Activated naive CD8-positive, alpha-beta T cell treated with anti-CD3 and anti-CD28 coated beads, Interleukin-2, amount 50 U/mL, for 24 hours (primary cell): ENCODE measurements at places on chromosomes 12 and 14.

DNA sequence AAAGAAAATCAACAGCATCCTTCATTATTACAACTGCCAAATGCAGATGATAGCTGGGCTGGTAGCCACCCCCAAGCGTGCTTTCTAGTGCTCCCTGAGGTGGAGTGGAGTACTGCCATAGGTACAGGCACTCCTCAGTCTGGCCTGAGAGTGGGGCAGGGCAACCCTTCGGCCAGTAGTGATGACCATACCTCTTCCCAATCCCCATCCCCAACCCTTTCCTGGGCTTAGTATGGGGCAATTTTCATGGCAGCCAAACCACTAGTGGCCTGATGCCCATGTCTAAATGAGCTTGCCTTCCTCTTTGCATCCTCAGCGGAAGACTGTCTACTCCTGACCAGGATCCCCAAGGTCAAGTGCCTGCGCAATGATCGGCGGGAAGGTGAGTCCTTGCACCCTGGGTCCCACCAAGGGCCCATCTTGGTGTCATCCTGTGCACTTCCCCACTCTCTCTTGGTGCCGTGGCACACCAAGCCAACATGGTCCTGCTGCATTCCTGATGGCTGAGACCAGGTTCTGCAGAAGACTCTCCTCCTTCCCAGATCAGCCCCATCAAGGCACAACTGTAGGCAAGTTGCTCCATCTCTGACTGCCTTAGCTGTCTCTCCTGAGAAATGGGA lies 65.8 kb downstream of the GALNT16 start:
- DNase-seq: no peak

DNA sequence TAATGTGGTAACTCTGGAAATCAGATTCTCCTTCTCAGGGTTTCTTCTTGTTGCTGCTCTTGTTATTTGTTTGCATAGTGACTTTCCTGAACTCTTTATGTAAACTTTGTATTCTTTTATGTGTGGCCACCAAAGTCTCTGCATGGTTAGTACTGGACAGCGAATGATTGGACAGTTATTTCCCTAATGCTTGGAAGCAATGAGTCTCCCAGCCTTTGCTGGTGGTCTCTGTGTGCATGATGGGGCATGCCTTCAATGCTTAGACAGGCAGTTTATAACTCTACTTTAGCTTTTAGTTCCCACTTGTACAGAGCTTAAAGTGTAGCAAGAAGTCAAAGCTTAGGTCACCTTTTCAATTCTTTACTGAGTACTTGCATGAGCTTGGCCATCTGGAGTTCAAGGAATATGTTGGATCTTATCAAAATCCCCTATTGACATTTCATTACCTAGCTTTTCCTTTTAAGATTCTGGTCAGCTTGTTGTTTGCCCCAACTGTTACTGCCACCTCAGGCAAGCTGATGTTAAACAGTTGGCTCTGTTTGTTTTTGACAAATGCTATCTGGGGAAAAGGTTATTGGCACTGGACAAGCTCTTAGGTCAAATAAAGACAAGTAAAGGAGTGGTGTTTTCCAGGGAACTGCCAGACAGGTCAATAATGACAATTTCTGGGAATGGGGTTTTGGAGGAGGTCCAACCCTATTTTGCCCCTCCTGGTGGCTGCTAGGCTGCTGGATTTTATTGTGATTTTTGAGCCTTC lies 12.3 kb downstream of the CCDC91 start:
- no peak for DNase-seq

- DNase-seq: no peak
Observed at GRCh38 chr12:84270470-84271140, 642.0 kb downstream of the SLC6A15 start.

GRCh38 chr12:123828120-123828519 lies 66.0 kb downstream of the DNAH10 start:
- DNase-seq: no peak

DNA sequence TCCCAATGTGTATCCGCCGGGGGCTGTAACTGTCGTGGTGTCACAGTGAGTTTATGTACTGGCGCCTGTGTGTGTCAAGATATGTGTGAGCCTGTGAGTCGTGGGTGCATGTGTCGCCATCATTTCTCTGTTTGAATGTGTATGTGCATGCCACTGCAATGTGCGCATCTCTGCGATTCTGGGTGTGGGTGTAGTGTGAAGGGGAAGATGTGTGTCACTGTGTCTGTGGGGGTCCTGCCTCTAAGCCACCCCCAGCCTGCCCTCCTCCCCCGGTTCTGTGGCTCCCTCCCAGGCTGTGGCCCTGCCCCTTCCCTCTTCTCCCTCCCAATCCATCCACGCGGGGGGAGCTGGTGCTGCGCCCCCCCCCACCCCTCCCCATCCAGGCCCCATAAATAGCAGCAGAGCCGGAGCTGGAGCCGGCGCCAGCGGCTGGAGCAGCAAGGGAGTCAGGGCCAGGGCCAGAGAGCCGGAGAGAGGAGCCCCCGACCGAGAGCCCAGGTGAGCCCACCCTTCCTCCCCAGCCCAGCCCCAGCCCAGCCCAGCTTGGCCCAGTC lies at the start of gene CPNE6:
Gene CPNE6 (plus strand): TSS at position 419 of the 554 bp plus-strand sequence. CDS start 1,375 bp downstream, outside the sequence.
- DNase-seq: peak; percentile 48

GRCh38 chr12:32517966-32518365 lies 118.6 kb downstream of the FGD4 start:
- DNase-seq: no peak

GRCh38 chr12:10779103-10779502 lies 23.3 kb downstream of the TAS2R7 start:
- no peak for DNase-seq

DNA sequence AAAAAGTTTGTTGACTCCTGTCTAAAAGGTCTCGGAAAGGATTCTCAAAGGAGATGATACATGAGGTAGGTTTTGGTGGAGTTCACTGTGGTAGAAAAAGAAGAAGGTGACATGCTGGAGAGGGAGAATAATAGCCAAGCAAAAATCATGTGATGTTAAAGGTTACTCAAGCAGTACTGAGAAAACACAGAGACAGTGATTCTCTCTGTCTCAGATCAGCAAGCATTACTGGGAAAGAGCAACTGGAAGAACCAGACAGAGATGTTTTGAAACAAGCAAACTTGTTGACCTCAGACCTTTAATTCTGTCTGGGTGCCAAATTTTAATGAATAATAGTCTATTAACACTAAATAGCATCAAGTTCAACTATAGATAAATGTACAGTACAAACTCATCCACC lies 183.5 kb upstream of the PLEKHG7 start:
- DNase-seq: no peak

GRCh38 chr14:55302367-55303124 lies 31.3 kb downstream of the FBXO34 start:
- no peak for DNase-seq

DNA sequence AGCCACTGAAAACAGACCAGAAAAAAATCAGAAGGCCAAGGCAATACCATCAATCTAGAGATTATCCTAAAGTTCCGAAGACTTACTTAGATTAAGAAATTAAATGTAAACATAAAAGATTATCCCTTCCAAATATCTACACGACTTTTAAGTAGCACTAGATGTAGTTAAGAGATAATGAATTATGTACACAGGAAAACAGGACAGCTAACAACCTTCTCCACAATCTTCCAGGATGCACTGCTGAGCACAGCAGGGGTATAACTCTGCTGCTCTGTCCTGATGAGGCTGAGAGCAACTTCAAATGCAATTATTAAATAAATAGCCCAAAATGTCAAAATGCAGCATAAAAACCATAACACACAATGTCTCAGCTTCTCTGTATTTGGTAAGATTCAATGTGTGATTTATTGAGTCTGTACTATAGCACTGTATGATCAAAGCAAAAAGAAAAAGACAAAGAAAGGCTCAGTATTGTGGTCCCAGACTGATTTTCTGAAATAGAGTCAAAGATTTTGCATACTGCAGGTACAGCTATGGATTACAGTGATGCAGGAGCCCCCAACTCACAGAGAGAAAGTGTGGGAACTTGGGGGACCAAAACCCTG lies 56.9 kb downstream of the TMTC1 start:
- DNase-seq: no peak

DNA sequence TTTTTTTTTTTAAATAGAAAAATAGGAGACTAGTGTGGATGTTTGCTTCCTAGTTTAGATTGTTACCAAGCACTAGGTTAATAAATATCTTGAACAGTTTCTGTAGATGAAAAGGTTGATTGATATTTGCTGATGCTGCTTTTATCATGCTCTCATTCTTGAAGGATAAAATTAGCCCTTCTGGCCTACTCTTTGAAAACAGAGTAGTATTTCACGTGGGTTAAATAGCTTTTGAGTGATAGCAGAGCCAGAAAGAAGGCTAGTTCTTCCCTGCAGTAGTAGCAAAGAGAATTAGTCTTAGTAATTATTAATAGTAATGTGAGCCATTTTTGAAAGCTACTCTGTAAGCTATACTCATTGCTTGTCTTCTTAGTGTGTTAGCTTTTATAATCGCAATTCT lies 5.2 kb downstream of the NEDD1 start:
- no peak for DNase-seq

GRCh38 chr14:54675236-54676128 lies 108.6 kb downstream of the SAMD4A start:
- no peak for DNase-seq

DNA sequence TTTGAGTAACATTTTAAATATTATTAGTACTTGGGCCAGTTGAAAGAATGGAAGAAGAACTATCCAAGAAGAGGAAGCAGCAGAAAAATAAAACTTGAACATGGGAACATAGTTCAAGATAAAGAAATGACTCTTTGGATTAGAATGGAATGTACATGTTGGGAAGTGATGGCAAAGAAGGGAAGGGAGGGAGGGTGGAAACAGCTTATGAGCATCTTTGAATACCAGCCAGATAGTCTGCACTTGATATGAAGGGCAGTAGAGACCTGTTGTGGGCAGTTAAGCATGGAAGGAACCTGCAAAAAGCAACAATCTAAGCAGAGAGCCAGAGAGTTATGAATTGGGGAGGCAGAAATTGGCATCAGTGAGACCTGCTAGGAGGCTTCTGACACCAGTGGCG lies 10.0 kb upstream of the IL22 start:
- DNase-seq: no peak

- DNase-seq: no peak
Observed at GRCh38 chr12:13745111-13745860, 236.1 kb downstream of the GRIN2B start.

GRCh38 chr12:82757059-82757458 lies 70.4 kb downstream of the TMTC2 start:
- DNase-seq: no peak

- peak; percentile 8 for DNase-seq
Observed at GRCh38 chr12:104177663-104178501, 37.7 kb upstream of the TXNRD1 start.

GRCh38 chr12:51635346-51635745 lies 44.3 kb downstream of the SCN8A start:
- no peak for DNase-seq

DNA sequence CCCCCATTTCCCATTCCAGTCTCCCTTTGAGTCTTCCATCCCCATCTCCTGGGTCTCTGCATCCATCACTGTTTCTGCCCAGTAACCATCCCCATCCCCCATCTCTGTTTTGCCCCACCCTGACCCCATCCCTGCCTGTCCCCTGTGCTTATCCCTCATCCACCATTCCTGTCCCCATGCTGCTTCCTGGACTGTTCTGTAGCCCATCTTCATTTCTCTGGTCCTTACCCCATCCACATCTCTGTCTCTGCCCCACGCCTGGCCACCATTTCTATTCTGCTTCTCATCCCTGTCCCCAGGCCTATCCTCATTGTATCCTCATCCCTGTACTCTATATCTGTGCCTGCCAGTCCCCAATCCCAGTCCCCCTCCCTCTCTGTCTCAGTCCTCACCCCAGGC lies 4.2 kb downstream of the NXPH4 start:
- DNase-seq: no peak

DNA sequence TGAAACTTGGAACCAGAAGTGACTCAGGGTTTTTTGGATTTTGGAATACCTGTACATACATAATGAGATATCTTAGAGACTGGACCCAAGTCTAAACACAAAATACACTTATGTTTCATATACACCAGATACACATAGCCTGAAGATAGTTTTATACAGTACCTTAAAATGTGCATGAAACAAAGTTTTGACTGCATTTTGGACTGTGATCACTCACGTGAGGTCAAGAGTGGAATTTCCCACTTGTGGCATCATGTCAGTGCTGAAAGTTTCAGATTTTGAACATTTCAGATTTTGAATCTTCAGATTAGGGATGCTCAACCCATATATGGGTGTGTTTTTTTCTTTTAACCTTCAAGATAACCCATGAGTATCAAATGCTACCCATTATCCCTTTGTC lies 6.6 kb downstream of the SBNO1 start:
- no peak for DNase-seq

DNA sequence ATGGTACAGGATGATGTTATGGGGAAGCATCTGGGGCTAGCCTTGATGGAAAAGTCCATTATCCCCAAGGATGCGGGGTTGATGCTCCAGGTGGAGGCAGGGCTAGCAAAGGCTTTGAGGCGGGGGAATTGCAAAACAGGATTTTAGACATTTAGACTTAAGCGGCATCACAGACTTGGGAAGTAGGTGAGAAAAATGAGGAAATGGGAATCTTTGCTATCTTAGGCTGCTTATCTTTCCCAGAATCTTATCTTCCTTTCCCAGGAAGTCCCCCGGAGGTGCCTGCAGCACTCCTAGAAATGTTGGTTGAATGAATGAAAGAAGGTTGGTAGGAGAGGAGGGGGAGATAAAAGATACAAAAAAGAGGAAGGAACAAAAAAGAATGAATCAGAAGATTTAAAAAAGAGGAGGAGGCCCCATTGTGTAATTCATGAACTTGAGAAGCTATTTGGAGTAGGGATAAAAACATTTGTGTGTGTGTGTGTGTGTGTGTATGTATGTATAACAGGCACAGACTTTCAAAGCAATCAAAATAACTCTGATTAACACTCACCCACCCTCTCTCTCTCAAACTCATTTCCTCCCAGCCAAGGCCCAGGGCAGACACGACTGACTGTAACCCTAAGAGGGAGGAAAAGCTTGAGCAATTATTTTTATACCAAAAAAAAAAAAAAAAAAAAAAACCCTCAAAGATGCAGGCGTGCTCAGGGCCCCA lies 62.5 kb upstream of the TBX3 start:
- DNase-seq: no peak

DNA sequence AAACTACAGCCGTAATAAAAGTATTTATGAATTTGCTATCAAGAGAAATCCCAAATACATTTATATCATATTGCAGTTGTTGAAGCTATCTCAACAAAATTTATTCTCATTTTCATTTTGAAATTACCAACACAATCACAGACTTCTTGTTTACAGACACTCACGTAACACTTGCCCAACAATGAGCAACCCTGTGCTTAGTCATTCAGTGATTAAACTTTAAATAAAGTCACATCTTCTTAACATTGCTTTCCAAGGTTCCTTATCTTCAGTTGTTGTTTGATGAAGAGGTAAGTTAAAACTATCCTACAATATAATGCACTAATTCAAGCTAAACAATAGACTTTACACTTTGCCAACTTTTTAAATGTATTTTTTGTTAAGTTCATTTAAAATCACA lies 601.8 kb downstream of the SLC16A7 start:
- DNase-seq: no peak
